ENCODE measurements at places on chromosomes 6 and 20.

- DNase-seq: no peak
Measured at GRCh38 chr6:122715725-122716124, 63.8 kb upstream of the FABP7 start.

DNA sequence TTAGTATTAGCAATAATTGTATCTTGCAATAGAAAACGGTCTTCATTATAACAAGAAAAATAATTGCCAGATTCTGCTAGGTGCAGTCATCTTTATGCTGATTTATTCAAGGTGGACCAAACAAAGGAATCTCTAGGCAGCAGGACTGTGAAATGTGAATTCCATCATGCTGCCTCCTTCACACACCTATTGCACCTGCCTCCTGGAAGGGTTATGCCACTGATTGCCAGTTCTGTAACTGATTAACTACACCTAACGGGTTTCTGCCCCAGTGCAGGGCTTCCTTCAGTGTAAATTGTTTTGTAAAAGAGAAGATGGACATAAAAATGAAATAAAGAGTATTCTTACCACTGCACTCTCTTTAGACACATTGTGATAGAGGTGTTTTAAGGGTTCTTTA lies 96.1 kb downstream of the FOXO3 start:
- no peak for DNase-seq

DNA sequence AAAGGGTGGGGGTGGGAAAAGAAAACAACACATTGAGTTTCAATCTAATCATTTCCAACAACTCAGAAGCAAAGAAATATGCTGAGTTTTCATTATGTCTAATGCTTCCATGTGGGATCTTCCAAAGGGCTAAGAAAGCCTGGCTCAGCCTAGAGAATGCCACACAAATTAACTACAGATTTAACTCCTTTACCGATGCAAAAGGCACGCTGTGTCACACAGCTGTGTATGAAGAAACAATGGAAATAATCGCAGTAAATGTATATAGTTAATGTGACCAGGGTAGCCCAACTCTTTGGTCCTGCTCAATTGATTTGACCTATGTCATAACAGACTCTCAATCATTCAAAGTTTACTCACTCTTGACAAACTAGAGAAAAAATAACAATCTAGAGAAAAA lies 17.8 kb downstream of the B4GALT5 start:
- no peak for DNase-seq

DNA sequence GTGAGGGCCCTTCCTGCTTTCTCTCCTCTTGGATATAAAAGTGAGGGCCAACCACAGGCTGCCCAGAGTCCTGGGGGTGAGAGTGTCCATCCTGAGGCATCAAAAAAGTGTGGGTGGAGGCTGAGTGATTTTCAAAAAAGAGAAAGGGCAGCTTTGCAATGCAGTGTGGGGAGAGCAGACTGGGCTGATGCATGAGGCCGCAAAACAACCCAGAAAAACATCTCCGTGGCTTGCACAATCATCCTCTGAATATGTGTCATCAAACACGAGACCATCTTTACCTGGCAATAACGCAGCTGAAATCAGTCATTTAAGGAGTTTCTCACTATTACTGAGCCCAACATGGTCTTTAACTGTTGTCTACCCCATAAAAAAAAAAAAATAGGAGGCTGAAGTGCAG lies 191.2 kb upstream of the SOX4 start:
- DNase-seq: peak; percentile 16

- DNase-seq: no peak
Measured at GRCh38 chr6:136095986-136096385, 154.1 kb downstream of the MTFR2 start.

- no peak for DNase-seq
Measured at GRCh38 chr20:63191400-63191799, 24.5 kb downstream of the YTHDF1 start.

DNA sequence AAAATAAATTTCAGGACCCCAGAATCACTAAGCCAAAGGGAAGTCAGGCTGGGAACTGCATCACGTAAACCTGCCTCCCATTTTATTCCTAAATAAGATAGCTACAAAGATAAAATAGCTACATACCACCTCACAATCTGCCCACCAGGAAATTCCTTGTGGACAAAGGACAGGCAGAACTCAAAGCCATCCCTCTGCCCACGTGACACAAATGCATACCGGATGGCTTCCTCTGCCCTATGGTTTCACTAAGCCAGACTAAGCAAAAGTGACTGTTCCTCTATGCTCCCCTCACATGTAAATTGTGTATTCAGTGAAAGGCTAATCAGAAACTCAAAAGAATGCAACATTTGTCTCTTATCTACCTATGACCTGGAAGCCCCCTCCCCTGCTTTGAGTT lies 15.0 kb downstream of the MBOAT1 start:
- no peak for DNase-seq
